ENCODE measurements at places on chromosomes 7 and 10.

GRCh38 chr10:117656385-117657367 lies 114.1 kb downstream of the EMX2 start:
- DNase-seq: no peak

DNA sequence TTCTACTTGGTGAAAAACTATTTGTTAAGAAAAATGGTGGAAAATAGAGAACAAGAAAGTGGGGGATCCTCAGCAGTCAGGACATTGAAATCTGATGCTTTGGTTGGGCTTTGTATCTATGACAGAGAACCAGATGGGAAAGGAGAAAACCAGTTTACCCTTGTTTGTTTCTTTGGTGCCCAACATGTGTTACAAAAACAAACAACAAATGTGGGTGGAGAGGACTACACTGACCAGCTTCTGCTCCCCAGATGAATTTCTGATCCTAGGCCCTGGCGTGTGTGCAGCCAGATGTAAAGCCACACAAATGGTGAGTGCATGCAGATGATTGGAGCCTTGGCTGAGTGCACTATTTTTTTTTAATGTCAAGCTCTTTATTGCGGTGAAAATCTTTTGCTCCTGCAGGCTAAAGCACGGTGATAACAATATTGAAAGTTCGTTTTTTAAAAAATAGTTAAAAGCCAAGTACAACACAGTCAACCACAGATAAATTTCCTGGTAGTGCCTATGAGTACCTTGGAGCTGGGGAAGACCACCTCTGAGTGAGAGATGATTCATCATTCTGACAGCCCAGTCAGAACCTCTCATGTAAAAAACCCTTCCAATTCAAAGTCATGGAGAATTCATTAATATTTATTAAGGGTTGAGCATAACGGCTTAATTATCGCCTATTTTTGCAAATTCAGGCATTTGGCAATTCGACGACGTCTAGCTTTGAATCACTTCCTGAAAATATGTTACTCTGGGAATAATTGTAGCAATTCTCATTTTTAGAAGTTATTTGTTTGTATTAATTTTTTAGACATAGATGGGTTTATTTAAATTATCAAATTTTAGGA lies 163.7 kb downstream of the AGMO start:
- DNase-seq: no peak

DNA sequence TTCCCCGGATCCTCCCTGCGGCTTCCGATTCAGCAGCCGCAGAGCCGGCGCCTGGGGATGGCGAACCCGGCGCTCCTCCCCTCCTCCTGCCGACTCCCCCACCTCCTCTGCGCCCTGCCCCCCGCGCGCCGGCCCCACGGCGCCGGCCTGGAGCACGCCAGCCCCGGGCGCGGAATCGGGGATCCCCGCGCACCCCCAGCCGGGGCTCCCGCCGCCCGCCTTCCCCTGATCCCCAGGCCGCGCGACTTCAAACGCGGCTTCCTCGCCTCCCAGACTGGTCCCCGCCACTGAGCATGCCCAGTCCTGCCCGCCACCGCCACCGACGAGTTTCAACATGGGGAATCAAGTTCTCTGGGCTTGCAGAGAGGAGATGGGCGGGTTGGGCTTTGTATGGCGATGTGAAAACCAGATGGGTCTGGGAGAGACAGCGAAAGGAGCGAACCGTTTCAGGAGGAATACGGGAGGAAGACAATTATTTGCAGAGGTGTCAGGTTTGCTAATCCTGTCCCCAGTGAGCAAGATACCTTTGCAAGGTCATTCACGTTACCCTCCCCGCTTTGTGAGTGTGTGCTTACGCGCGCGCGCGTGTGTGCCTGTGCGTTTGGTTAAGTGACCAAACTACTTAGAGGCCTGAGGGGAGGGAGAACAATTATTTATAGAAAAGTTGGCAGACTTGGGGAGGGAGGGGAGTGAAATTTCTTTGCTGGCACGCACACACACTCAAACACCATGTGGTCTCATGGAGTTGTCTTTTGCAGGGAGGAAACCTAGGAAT lies at the start of gene PANK1:
Gene PANK1, minus strand, starts transcription at position 276 of the 775 bp plus-strand sequence. CDS start 351 bp downstream, outside the sequence.
- peak; percentile 81 for DNase-seq

DNA sequence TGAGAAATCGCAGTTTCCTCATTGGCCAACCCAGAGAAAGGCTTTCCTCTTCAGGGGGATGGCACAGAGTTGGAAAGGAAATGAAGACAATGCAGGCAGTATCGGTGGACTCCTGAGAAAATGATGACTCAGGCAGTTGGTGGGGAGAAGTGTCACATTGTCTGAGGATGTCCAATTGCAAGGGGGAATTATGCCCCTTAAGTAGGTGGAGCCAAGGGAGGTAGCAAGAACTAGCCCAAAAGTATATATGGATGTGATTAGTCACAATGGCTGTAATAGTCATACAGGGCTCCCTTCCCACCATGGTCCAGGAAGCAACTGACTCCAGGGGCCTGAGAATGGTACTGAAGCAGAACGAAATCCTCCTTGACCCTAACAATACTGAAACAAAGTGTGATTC lies 58.3 kb upstream of the EGFR start:
- DNase-seq: no peak

DNA sequence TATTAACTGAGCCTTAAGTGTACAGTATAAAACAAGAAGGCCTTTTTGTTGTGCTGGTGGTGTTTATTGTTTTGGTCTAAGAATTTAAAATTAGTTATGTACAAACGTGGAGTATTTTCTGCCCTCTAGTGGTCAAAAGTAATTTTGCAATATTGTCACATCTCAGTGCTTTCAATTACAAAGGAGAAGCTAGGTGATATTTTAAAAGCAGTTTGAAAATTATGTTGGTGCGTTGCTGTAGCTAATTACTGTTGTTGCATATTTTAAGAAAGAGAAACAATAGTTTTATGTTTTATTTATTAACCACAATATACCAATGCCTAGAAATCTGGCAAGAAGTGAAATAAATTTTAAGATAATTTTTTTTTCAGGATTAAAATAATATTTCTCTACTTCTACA lies 11.4 kb downstream of the NPVF start:
- no peak for DNase-seq

GRCh38 chr7:134245253-134245652 lies 71.5 kb downstream of the SLC35B4 start:
- DNase-seq: no peak

DNA sequence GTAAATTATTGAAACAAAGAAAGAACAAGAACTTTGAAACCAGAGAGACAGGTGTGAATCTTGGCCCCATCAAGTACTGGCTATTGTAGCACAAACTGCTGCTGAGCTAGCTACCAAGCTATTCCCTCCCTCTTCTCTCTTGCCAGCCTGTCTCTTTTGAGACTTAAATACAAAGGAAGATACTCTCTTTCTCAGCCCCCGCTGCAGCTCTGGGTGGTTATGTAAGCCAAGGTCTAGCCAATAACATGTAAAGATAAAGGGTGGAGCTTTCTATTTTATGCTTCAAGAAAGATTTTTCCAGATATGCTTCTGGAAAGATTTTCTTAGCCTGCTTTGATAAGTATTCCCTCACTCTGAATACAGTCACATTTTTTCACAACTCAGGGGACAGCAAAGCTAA lies 17.2 kb downstream of the BAZ1B start:
- DNase-seq: no peak

DNA sequence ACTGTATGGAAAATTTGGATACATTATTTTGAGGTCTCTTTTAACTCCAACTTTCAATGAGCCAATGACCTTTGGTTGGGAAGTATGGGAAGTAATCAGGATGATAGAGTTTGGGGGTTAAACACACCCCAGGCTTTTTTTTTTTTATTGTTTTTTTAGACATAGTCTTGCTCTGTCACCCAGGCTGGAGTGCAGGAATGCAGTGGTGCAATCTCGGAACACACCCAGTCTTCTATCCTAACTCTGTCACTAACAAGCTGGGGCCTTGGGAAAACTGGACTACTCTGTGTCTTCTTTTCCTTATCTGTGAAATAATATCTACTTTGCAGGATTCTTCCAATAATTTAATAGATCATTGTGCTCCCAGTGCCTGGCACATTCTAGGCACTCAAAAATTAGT lies 37.6 kb upstream of the AGBL3 start:
- DNase-seq: no peak

DNA sequence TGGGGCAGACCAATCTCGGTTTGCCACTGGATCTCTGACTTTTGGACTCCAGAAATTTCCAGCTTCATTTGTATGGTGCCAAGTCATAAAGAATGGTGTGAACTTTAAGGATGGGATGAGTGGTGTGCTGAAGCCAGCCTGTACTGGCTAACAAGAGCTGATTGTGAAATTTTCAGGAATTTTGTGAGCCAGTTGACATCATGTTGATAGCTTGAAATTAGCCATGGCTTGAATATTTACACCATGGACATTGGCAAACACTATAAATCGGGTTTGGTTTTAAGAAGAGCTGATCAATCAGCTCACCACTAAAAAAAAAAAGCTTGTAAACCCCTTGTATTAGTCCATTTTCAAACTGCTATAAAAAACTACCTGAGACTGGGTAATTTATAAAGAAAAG lies 14.1 kb upstream of the MYH16 start:
- no peak for DNase-seq

DNA sequence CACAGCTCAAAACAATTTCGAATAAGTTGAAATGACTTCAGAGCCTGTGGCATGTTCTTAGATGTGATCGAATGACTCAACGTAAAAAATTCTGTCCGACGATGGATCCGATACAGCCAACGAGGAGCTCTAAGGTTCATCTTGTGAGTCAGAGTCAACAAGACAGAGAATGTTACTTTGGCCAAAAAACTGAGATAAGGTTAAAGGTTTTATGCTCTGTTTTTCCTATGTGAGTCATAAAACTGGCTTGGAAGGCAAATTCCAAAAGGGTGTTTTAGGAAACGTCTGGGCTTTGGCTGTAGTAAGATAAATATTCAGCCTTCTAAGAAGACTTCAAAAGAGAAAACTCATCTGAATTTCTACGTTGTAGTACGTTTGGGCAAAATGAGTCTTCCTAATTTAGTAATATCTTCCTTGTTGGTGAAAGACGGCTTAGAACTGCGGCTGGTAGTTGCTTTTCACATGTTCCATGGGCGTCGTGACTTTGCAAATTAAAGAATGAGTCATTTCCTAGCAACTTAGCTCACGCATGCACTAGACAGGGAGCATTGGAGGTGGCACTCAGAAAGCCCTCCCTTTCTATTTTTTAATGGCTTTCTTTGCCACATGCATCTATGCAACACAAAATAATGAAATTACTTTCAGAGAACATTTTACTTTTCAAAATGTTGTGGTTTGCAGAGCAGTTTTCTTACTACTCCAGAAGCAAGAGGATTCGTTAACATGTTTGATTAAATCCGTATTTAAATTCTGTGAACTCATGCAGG lies 28.2 kb downstream of the PFKP start:
- DNase-seq: peak; percentile 39

- DNase-seq: no peak
Observed at GRCh38 chr10:103679096-103679790, 176.1 kb downstream of the SH3PXD2A start.

Measured in activated CD4-positive, alpha-beta T cell treated with anti-CD3 and anti-CD28 coated beads, Interleukin-2, amount 50 U/mL, for 48 hours (primary cell).